ENCODE measurements at places on chromosomes 4 and X.

GRCh38 chr4:24690436-24690835 lies 104.9 kb upstream of the SOD3 start:
- no peak for DNase-seq

DNA sequence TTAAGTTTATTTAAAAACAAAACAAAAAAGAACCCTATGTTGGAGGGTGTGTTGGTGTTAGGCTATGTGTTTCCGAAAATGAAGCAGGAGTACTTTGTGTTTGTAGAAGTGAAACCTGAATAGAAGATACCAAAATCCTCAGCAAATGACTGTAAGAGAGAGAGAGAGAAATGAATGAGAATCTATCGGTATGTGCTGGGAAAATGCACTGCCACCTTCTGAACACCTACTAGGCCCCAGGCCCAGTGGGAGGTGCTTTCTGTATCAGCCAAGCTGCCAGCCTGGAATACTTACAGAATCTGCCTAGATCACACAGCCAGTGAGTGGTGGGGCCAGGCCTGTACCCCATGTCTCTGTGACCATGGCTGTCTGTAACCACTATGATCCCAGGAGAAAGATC lies 14.9 kb upstream of the PIM2 start:
- no peak for DNase-seq

DNA sequence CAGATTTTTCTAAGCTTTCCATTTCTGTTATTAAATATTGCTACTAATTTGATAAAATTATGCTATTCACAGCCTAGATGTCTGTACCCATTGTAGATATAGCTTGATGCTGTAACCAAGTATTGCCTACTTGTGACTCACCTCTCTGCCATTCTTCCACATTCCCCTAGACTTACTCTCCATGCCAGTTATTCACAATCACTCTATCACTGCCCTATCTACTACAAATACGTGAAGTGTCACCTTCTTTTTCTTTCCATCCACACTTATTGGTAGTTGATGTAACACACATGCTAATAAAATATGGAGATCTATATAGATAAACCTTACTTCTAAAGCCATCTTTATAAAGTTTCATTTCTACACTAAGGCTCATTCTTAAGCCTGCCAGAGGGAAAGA lies 179.4 kb upstream of the PACRGL start:
- DNase-seq, result no peak

DNA sequence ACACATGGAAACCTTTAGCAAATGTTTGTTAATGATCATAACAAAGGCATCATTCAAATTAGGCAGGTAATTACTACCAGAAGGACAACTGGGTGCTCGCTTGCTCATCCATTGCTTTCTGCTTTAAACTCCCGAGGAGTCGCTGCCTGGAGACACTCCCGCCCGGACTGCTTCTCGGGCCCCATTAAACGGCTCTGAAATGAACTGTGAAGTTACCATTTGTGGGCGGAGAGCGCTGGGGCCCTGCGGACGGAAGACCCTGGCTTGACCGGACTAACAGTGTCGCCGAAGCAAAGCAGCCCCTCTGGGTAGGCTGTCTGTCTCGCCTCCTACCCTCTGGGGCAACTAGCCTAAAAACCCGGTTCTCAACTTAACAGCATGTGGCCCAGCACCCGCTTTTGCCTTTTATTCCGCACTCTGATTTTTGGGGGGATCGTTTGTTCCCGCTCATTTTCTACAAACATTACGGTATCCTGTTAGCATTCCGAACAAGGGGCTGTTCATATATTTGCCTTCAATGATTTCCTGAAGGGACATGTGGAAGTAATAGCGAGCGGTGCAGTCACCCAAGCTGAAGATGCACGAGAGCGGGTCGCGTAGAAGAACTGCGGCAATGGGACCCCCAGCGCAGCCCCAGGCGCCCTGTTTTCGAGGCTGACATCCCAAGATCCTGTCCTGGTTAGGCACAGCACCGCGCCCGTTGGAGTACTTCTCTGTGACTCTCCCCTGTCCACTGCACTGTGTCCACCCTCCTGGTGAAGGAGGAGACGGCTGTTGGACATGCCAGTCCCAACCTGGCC lies 1.6 kb upstream of the PDGFRA start:
- no peak for DNase-seq

- no peak for DNase-seq
These were observed 9.7 kb downstream of the PDZD4 start for GRCh38 chrX:153820601-153821000.

DNA sequence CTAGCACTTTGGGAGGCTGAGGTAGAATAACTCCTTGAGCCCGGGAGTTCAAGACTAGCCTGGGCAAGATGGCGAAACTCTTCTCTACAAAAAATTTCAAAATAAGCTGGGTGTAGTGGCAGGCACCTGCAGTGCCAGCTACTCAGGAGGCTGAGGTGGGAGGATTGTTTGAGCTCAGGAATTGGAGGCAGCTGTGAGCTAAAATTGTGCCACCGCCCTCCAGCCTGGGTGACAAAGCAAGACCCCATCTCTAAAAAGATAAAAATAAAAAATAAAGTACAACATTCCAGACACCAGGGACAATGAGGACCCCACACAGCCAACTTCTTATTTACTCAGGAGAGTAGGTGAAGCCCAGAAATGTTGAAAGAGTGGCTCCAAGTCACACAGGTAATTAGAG lies 53.0 kb downstream of the APBB2 start:
- no peak for DNase-seq

DNA sequence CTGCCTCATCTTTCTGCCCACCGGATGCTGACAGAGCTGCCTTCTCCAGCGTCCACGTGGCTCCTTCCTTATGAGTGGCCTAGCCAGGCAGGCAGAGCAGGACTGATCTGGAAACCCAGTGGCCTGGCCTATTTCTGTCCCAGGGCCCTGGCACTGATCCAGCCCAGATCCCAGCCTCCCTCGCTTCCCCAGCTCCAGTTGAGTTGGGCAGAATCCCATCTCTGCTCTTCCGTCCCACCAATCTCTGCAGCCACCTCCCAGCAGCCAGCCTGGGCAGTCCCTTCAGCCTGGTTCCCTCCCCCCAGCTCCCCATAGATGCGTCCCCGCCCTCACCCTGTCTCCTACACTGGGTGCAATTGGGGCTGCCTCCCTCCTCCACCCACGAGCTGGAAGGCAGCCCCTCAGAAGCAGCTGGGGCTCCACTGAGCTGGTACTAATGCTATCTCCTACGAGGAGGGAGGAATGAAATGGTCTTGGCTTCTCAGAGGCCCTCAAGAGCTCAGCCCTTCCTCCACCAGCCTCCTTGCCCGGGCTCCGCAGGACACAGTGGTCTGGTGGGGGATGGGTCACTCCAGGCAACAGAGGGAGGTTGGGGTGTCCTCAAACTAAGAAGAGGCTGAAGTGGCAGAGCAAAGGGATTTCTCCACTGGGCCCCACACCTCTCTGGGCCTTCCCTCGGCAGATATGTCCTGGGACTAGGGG lies 94.2 kb downstream of the PJA1 start:
- no peak for DNase-seq

DNA sequence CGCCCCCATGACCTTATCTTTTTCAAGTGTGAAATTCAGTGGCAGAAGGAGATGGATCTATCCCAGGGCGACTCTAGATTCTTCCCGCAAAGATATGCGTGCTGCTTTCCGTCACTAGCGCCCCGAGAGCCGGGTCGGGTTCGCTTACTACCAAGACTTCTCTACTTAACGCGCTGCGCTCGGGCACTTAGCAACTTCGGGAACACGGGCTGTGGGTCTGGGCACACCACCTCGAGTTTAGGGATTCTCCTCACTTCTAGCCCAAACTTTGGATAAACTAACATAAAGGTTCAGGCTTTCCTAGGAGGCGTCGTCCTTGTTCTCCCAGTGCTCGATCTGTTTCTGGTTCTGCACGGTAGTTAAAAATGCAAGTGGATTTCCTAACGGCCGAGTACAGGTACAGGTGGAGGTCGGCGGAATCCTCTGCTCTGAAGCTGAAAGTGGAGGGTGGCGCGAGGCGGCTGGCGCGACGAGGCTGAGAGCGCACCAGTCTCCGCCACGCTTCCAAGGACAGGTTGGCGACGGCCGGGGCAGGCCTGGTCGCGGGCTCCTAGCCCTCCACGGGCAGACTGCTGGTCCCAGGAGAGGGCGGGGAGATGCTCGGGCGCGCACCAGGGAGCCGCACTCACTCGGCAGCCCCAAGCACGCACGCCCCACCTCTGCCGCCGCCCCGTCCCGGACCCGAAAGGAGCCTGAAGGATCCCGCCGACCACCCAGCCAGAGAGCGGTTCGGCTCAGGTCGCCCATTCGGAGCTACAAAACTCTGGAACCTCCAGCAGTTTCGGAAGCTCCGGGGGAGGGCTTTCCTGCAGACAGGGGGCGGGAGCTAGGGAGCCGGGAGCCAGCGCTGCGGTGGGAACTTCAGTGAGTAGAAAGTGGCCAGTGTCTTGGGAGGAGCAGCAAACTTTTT lies 100.8 kb upstream of the TENM3 start:
- no peak for DNase-seq

GRCh38 chr4:46270986-46271596 lies 118.8 kb downstream of the GABRA2 start:
- no peak for DNase-seq

GRCh38 chr4:46684041-46684440 lies 225.0 kb downstream of the COX7B2 start:
- DNase-seq, result no peak

- DNase-seq, result no peak
These were observed 251.0 kb upstream of the GPC4 start for GRCh38 chrX:133666256-133666655.

DNA sequence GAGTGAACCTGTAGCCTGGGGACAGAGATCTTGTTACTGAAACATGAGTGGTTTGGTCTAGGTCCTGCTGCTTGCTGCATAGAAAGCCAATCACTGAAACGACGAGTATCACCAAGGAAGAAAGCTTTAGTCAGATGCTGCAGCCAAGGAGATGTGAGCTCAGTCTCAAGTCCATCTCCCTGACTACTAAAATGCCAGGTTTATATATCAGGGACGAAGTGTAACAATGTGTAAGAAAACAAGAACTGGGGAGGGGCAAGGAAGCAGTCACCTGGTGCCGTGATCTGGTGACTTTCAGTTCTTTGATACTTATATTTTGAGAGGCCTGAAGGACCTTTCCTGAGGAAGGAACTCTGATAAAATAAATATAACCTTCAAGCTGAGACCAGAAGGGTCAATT lies 19.6 kb upstream of the ABRAXAS1 start:
- DNase-seq, result no peak

- no peak for DNase-seq
These were observed 139.3 kb downstream of the BMPR1B start for GRCh38 chr4:94897023-94897422.

DNA sequence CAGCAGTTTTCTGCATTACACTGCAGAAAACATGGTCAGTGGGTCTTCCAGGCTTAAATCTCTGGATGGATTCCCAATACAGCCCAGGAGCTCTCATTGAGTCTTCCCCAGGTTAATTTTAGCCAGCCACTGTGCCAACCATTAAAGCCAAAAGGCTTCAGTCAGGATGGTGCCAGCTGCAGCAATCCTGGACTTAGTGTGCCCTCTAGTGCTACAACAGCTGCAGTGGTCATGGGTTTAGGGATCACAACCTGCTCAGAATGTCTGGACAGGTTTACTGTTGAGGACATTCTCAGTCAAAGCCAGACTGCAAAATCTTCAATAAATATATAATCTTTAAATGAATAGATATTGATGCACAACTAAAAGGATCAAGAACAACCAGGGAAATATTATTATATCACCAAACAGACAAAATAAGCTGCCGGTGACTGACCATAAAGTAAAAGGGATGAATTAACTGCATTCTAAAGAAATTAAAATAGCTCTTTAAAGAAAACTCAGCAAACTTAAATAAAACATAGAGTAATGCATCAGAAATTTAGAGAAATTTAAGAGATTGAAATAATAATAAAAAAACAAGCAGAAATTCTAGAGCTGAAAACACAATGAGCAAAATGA lies 639.9 kb downstream of the SPOCK3 start:
- no peak for DNase-seq

GRCh38 chr4:77453911-77454310 lies 151.7 kb upstream of the CXCL13 start:
- DNase-seq, result no peak

- DNase-seq, result no peak
These were observed 17.1 kb downstream of the SPON2 start for GRCh38 chr4:1155314-1155713.

- peak; percentile 51 for DNase-seq
These were observed 85.5 kb downstream of the STARD8 start for GRCh38 chrX:68732906-68733493.

DNA sequence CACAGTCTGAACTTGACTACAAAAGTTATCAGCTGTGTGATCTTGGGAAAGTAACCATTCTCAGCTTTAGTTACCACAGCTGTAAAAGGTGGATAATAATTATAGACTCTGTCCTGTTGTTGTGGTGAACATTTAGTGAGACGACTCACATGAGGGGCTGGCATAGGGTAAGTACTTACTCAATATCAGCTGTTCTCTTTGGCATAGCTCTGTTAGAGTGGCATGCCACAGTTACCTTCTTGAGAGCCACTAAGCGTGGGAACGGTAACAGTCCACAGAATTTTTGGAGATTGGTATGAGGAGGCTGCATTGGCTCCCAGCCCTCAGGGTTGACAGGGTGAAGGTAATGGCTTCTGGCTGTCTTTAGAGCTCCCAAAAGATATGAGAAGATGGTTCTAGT lies 13.2 kb upstream of the HAND2 start:
- no peak for DNase-seq

GRCh38 chr4:88138561-88138960 lies 19.9 kb downstream of the ABCG2 start:
- DNase-seq, result no peak

DNA sequence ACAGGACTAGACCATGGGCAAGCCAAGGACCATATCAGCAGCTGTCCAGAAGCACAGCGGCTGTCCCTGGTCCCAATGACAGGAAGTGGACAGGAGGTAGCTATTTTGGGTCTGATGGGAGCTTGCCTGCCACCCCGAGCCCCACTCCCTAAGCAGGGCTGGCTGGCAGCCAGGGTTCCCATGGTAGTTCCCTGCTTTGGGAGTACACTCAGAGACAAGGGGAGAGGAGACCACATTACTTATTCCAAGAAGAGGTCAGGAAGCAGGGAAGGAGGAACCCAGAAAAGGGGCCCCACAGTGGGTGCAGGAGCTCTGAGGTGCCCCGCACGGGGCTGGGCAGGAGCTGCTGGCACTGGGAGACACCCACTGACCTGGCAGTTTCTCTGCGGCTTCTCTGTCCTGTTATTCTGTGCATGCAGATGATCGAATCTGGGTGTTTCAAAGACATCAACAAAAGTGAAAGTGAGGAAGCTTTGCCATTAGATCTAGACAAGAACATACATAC lies 36.3 kb downstream of the HTT-AS start:
- no peak for DNase-seq

DNA sequence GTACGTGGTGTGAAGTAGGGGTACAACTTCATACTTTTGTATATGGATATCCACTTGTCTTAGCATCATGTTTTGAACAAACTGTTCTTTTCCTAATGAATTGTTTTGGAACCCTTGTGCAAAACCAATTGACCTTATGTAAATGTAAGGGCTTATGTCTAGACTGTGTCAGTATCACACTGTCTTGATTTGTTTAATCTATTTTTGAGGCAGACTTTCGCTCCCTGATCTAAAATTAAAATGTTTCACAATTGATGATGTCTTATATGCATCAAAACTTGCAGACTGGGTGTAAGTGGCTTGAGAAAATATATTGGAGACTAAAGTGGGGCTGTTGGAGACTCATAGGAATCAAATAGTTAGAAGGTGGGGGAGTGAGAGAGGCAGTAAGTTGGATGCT lies 25.2 kb downstream of the REPS2 start:
- no peak for DNase-seq
